Vagina (tissue), 2 donors: ENCODE measurements at places on chromosomes 16 and 17.

DNA sequence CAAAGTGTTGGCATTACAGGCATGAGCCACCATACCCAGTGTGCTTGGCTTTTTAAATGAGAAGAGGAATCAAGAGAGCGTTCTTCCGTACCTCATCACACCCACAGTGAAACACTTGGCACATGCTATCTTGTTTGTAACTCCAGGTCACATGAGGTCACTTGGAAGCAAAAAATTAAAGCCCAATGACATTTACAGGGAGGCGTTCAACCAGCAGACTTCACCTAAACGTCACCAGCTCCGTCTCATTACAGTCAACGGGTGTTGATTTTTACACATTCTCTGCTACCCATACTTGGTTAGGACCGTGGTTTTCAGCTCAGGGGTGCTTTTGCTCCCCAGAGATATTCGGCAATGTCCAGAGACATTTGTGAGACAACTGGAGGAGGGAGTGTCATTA, 127.0 kb downstream of the XYLT1 start:
- H3K27me3 ChIP-seq = no peaks in the 10 kb centered on the region
- H3K4me1 ChIP-seq = peaks cover 71% of the 10 kb centered on the region
- no peak for DNase-seq
- H3K36me3 ChIP-seq = no peaks in the 10 kb centered on the region
- no peak overlapping the region for H3K4me3 ChIP-seq
- peak overlapping the region; percentile 8 for H3K27ac ChIP-seq

GRCh38 chr16:11557801-11558200, 28.9 kb downstream of the LITAF start:
- peaks cover 58% of the 10 kb centered on the region for H3K4me1 ChIP-seq
- H3K27ac ChIP-seq = peak overlapping the region; percentile 82
- DNase-seq = no peak

GRCh38 chr16:87705771-87706277, 60.0 kb downstream of the KLHDC4 start:
- H3K27me3 ChIP-seq = no peaks in the 10 kb centered on the region
- H3K4me3 ChIP-seq = no peak overlapping the region
- no peak overlapping the region for H3K27ac ChIP-seq
- no peak for DNase-seq
- H3K36me3 ChIP-seq = peaks cover 31% of the 10 kb centered on the region

- no peak overlapping the region for H3K4me3 ChIP-seq
- H3K27me3 ChIP-seq = no peaks in the 10 kb centered on the region
- peaks cover 76% of the 10 kb centered on the region for H3K36me3 ChIP-seq
- no peak for DNase-seq
- no peaks in the 10 kb centered on the region for H3K4me1 ChIP-seq
Observed at GRCh38 chr17:60065867-60066266, 12.9 kb downstream of the HEATR6 start.

DNA sequence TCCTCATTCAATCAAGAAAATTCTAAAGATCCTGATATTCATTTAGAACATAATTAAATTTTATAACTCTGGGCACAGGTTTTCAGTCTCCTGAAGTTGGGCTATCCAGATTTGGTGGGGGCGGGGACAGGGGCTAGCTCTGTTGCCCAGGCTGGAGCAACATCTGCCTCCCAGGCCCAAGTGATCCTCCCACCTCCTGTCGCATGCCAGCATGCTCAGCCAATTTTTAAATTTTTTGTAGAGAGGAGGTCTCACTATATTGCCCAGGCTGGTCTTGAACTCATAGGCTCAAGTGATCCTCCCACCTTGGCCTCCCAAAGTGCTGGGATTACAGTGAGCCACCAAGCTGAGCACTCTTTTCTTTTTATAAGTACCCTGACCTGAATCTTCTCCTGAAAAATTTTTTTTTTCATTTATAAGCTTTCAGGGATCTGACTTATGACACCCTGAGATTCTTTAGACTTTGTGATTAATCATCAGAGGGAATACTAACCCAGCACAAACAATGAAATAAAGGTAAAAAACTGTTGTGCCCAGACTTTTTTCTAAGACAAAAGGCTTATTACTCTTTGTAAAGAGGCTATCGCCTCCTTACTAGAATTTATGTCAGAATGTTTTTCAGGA, 62.6 kb downstream of the TUBD1 start:
- no peaks in the 10 kb centered on the region for H3K27me3 ChIP-seq
- peaks cover 62% of the 10 kb centered on the region for H3K4me1 ChIP-seq
- H3K4me3 ChIP-seq = no peak overlapping the region
- DNase-seq = no peak
- H3K36me3 ChIP-seq = no peaks in the 10 kb centered on the region

DNA sequence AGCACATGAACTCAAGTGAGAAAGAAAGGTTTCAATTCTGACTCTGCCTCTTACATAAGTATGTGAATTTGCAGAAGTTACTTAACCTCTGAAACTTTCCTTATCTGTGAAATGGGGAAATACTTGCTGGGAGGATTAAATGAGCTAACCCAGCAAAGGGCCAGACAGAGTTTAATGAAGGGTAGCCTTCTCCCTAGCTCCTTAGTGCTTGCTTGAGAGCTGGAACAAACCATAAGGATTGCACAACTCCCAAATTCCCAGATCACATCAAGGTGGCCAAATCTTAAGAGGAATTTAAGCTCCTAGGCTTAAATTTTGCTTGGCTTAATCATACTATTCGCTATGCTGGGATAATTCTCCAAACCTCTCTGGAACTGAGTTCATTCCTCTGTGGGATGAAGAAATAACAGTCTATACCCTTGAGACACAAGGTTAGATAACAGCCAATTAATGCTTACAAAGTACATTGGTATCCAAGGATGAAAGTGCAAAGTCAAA, 11.8 kb upstream of the WSB1 start:
- DNase-seq = no peak
- H3K4me1 ChIP-seq = no peaks in the 10 kb centered on the region
- no peak overlapping the region for H3K27ac ChIP-seq
- no peak overlapping the region for H3K4me3 ChIP-seq
- H3K36me3 ChIP-seq = no peaks in the 10 kb centered on the region

- no peak overlapping the region for H3K4me3 ChIP-seq
- no peaks in the 10 kb centered on the region for H3K27me3 ChIP-seq
- H3K36me3 ChIP-seq = no peaks in the 10 kb centered on the region
- H3K27ac ChIP-seq = no peak overlapping the region
- DNase-seq = no peak
Observed at GRCh38 chr16:9971907-9972306, 210.3 kb downstream of the GRIN2A start.

- no peak overlapping the region for H3K4me3 ChIP-seq
- DNase-seq = peak; percentile 85
Observed at GRCh38 chr17:35998018-35998545, 3.3 kb downstream of the CCL15 start.

DNA sequence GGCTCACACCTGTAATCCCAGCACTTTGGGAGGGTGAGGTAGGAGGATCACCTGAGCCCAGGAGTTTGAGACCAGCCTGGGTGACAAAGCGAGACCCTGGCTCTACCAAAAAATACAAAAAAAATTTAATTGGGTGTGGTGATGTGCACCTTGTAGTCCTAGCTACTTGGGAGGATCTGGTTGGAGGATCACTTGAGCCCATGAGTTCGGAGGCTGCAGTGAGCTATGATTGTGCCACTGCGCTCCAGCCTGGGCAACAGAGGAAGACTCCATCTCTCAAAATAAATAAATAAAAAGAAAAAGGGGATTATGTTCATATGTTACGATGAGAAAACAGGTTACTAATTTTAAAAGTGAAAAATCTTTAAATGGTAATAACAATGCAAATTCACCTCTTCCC, 996 bp downstream of the MLKL start:
- H3K36me3 ChIP-seq = peaks cover 6% of the 10 kb centered on the region
- H3K4me1 ChIP-seq = peaks cover 34% of the 10 kb centered on the region
- H3K4me3 ChIP-seq = peak overlapping the region; percentile 66
- no peaks in the 10 kb centered on the region for H3K27me3 ChIP-seq
